ENCODE measurements at places on chromosomes 1 and 21. TPM values are rescaled to one million over a fixed set of nuclear protein-coding genes. Genes with fewer than 3 reads are reported as not detected.

Gene C1orf141
- total RNA-seq, result not detected

Gene NIBAN1
- 35.0 TPM for total RNA-seq

- no peaks in the 10 kb centered on the region for H3K27me3 ChIP-seq
- H3K27ac ChIP-seq, result no peak overlapping the region
- DNase-seq, result no peak
- H3K36me3 ChIP-seq, result peaks cover 5% of the 10 kb centered on the region
- H3K4me3 ChIP-seq, result no peak overlapping the region
Measured at GRCh38 chr1:50605186-50605875, 182.1 kb upstream of the DMRTA2 start.

DNA sequence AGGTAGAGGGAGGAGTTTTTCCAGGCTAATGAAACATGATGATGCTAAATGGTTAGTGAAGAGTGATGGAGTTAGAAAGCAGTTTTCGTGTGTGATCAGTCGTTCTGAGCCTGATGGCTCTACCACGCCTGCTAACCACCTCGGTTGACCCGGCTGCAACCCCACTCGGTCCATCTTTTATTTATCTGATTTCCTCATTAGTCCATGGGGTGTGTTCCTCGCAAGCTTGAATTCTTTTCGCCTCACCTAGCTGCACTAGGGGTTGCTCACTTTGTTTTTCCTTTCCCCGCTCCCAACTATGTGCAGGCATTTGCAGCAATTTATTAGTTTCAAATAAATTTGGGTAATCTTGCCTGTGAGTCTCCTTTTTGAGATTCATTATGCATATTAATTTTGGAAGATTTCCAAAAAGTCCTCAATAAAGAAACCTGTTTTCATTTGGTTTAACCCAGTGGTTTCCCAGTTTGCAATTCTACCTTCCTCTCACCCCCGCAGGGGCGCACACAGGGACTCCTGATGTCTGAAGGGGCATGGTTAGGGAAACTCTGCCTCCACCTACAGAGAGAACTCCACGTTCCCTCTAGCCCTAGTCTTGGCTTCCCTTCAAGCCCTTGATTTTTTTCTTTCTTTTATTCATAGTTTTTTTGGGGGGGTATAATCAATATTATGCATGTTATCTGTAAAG, 12.6 kb downstream of the B3GALT5 start:
- no peaks in the 10 kb centered on the region for H3K4me1 ChIP-seq
- no peak overlapping the region for H3K4me3 ChIP-seq
- DNase-seq, result no peak
- no peaks in the 10 kb centered on the region for H3K36me3 ChIP-seq

- H3K27ac ChIP-seq, result no peak overlapping the region
- H3K4me3 ChIP-seq, result no peak overlapping the region
- no peaks in the 10 kb centered on the region for H3K4me1 ChIP-seq
- H3K36me3 ChIP-seq, result peaks cover 95% of the 10 kb centered on the region
- H3K27me3 ChIP-seq, result no peaks in the 10 kb centered on the region
- no peak for DNase-seq
Measured at GRCh38 chr1:74748960-74749359, 16.0 kb downstream of the TYW3 start.
